LNCaP clone FGC (cell line): ENCODE measurements at places on chromosomes 7 and 10.

- no peak for DNase-seq
Observed at GRCh38 chr10:1368842-1369171, 312.6 kb downstream of the WDR37 start.

GRCh38 chr7:36076074-36076473 lies 77.0 kb upstream of the EEPD1 start:
- DNase-seq = no peak

DNA sequence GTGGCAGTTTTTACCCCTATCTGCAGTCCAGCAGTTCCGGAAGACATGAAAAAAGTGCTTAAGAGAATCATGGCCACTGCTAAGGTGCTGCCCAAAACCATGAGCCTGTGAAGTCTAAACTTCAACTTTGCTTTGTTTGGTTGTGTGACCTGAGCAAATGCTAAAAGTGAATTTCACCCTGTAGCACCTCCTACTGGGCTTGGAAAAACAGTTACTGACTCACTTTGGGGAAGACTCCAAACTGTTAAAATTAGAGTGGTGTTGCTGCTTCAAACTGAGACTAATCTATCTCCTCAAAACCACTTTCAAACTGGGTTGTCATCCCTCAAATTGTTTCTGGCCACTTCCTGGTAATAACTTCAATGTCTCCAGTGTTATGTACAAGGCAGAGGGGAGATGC lies 21.3 kb downstream of the MKX start:
- no peak for DNase-seq

DNA sequence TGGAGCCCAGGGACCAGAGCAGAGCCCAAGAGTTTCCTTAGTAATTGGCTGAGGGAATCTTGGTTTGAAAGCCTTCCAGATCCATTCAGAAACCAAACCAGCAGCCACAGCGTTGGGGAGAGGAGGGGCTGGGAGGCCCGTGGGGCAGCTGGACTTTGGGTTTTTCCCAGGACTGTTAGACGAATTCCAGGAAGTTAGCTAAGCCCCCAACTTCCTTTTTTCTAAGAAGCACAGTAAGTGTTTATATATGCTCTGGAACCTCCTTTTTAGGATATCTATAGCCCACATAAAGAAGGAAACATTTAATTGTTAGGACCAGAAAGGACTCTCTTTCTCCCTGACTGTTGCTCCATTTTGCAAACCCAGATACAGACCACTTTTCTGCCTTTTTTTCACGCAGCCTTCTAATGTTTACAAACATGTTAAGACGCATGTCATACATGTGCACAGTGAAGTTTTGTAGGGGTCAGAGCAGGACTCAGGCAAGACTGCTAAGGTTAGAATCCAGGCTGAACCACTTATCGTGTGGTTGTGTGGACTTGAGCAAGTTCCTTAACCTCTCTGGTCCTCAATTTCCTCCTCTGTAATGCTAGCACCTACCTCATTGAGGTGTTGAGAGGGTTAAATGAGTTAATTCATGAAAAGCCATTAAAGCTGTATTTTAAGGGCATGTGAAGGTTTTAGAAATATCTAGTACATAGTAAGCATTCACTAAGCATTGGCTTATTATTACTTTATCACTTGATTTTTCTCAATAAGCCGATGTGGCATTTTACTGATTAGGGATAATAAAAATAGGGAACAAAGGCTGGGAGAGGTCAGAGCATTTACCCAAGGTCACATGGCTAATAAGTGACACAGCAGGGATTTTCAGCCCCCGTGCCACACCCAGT lies 42.4 kb downstream of the TBATA start:
- DNase-seq = no peak

DNA sequence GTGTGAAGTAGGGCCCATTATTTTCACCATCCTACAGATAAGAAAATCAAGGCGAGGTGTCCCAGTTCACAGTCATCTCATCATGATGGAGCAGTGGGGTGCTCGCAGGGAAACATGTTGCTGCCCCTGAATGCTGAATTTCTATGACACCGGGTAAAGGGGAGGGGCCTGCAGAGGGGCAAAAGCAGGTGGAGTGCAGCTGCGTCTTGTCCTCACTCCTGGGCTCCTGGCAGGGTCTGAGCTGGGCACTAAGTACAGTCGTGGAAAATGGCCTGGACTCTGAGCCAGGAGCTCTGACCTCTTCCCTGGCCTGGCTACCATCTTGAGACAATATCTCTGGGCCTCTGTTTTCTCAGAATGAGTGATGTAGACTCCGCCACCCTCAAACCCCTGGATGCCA lies 253.1 kb upstream of the PITRM1 start:
- no peak for DNase-seq

- peak; percentile 51 for DNase-seq
Observed at GRCh38 chr7:135840591-135840990, 92.0 kb upstream of the FAM180A start.

DNA sequence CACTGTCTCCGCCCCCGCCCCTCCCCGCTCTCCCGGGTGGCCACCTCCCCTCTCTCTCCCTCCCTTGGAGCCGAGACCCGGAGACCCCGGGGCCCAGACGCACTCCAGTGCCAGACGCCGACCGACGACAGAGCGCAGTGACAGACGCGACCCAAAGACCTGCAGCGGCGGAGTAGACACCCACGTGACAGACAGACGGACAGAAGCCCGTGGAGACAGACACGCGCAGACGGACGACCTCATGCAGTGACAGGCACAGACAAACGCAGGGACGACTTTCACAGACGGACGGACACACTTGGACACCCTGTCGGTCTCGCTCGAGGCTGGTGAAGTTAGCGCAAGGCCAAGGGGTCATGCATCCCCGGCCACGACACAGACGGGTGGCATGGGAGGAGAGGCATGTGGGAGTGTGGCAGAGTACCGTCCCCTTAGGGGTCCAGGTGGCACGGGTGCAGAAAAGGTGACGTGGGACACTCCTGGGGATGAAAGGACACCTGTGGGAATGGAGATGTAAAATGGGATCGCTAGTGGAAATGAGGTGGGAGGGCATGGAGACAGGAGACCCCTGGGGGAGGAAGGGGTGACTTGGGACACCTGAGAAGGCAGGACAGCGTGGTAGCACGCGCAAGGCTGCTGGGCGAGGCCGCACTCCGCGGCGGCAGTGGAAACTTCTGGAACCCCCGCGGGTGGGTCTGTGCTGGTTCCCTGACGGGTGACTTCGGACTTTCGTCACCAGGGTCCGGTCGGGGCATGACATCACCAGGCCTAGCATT lies 456 bp upstream of the ACHE start:
- DNase-seq = no peak

- no peak for DNase-seq
Observed at GRCh38 chr10:84551437-84552120, 223.2 kb downstream of the CCSER2 start.

DNA sequence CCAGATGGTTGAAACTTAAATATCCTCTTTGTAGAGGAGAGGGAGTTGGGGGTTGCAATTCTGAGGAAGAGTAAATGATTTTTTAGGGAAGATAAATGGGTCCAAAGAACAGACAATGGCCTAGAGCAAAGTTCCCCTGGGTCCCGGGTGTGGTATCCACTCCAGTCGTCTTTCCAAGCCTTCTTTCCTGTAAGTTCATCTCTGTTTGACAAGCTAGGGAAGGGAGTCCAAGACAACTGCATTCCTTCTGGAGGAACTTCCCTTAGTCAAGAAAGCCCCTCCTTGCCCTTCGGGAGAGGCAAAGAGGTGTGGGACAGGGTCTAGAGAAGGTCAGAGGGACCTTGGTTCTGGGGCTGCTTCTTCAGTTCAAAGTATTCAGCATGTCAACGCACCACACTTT lies 33.4 kb downstream of the C10orf71 start:
- no peak for DNase-seq

DNA sequence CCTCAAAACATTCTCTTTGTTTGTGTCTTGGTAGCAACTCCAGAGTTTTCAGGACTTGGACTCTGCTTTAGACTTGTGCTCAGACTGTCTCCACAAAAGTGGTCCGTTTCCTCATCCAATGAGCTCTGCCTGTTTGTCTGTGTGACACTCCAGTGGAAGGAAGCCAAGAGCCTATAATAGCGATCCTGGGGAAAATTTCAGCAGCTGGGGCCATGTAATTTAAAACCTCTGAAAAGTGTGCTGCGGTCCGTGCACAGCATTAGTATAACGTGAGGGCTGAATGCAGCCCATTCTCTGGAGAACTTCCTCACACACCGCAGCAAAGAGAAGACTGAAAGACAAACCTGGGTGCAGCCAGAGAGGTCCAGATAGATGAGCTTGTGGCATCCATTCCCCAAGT lies at the start of gene LRRC17:
Gene LRRC17 (plus strand): TSS at position 259 of the 400 bp plus-strand sequence. CDS start 20,914 bp downstream, outside the sequence.
- DNase-seq = no peak

GRCh38 chr10:67818323-67818722 lies 19.7 kb downstream of the DNAJC12 start:
- no peak for DNase-seq

DNA sequence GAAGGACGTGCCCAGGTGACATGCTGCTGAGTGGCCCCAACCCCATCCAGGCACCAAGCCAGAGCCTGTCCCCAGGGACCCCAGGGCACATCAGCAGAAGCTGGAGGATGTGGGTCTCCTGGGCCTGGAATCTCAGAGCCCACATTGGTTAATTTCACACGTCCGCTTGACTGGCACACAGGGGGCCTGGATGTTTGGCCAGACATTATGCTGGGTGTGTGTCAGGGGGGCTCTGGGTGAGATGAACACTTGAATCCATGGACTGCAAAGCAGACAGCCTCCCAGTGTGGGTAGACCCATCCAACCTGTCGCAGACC lies 79.1 kb upstream of the RET start:
- no peak for DNase-seq

DNA sequence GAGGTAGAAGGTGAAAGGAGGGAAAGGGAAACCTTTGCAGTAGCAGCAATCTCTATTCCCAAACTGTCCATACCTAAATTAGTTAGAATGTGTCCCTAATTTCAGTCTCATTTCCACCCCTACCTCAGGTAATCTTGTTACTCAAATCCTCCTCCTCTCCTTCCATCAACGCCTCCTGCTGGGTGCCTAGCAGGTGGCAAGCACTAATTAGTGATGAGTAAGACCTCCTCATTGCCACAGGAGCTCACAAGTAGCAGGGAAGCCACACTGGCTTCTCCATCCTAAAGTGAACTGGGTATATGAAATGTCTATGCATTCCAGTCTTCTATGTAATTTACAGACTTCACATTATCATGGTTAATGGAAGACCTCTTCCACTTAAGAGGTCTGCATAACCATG lies 25.7 kb upstream of the FAM133B start:
- no peak for DNase-seq

- no peak for DNase-seq
Observed at GRCh38 chr7:128842674-128843641, 12.8 kb downstream of the FLNC start.

DNA sequence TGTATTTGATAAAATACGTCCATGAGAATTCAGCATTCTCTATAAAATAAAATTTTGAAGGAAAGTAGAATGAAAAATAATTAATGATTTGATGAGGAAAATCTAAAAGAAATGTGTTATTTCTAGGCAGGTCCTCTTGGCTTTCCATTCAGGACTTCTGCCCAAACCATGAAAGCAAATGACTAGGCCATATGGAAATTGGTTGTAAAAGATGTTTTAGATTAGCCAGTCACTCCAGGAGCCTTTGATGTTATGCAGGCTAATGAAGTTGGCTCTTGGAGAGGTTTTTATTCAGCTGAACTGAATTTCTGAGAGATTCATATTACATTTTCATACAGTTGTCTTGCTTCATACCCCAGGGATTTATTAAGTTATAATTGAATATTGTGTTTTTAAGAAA lies 452.8 kb downstream of the SDK1 start:
- no peak for DNase-seq

DNA sequence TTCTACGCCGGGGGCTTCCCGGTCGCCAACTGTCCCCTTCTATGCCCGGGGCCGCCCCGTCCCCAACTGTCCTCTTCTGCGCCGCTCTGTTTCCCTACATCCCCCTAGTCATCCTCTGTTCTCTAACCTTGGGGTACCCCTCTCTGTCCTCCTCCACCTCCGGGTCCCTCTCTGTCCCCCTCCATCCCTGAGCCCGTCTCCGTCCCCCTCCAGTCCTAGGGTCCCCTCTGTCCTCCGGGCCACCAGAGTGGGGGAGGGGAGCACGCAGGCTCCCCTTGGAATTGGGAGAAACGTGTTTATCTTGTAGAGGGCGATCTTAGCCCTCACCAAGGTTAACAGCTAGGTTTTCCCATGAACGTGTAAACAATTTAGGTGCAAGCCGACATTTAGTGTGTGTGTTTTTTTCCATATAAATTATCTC lies 852 bp upstream of the KLF6 start:
- no peak for DNase-seq

- no peak for DNase-seq
Observed at GRCh38 chr7:2814946-2815874, 28.9 kb downstream of the GNA12 start.

DNA sequence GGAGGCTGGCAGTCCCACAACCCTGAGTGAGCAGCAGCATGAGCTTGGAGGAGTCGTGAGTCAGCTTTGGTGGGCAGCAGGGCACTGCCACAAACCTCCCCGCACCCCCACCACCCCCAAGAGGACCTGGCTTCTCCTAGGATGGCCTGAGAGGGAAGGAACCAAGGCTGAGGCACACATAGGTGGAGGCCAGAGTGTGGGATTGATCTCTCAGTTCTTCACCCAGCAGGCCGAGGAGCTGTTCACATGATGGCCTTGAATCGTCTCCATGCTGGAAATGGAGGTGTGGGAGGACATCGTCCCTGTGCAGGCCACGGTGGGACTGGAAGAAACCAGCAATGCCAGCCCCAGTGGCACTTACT lies 17.4 kb upstream of the GDF10 start:
- DNase-seq = no peak

GRCh38 chr7:30920021-30920583 lies 8.4 kb downstream of the AQP1 start:
- no peak for DNase-seq

DNA sequence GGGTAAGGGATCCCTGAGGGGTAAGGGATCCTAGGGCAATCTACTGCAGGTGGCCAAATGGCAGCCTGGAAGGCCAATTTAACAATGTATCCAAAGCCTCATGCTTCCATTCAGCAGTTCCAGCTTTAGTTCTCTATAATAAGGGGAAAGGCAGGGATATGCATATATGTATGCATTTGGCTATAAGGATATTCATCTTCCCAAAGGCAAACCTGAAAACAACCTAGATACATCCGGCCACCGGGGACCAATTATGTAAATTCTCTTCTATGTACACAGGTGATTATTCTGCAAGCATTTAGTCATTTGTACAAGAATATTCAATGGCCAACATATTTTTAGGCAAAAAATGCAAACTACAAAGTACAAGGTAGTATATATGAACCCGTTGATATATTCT lies 26.7 kb downstream of the PSAP start:
- DNase-seq = no peak

- no peak for DNase-seq
Observed at GRCh38 chr7:33762911-33763306, 142.4 kb upstream of the BMPER start.

DNA sequence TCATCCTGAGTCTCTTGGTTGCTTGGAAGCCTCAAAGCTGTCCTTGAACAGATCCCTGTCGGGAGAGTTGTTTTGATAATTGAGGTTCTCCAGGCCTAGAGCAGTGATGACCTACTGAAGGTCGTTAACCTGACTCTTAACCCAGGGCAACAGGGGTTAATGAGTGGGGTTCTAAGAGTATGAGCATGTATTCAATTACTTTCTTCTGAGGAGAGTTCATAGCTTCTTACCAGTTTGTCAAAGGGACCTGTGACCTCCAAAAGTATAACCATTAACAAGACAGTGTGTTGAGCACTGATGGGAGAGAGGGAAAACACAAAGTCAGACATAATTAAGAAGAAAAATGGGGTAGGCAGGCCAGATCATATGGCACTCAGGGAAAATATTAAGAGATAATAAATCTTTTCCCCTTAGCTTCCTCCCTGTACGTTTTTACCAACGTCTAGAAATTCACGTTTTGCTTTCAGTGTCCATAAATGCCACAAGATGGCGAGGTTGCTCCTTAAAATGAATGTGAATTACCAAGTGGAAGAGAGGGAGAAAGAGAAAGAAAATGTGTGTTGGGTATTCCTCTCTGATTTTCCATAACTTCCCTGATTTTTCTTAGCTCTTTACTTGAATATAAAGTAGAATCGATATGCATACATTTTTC lies 97.6 kb downstream of the SUGCT start:
- peak; percentile 40 for DNase-seq
